ENCODE measurements at places on chromosomes 13 and 19.

DNA sequence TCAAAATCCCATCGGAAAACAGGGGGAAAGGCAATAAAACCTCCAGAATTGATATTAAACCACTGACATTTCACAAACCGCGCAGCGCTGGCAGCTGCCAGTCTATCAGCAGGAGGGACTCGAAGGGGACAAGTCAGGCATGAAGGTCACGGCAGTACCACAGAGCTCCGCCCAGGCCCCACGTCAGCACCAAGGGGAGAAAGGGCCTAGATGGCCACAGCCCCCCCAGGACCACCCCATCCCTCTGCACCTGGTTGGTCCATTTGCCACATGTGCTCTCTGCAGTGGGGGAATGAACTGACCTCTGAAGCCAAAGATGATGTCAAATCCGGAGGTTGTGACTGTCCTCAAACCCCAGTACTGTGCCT is 9.5 kb upstream of the VSTM2B start:
- no peak for DNase-seq

- peak; percentile 75 for DNase-seq
Measured at GRCh38 chr19:44718441-44719261, 19.7 kb downstream of the CEACAM16 start.

GRCh38 chr13:91955546-91956355 is 557.3 kb downstream of the GPC5 start:
- DNase-seq, result no peak

- peak; percentile 20 for DNase-seq
Measured at GRCh38 chr19:52941941-52942385, 18.7 kb upstream of the ZNF888 start.

GRCh38 chr13:106899442-106899841 is 331.5 kb upstream of the ARGLU1 start:
- DNase-seq, result no peak

GRCh38 chr19:48400018-48400742 is 6.7 kb downstream of the GRIN2D start:
- DNase-seq, result peak; percentile 82

DNA sequence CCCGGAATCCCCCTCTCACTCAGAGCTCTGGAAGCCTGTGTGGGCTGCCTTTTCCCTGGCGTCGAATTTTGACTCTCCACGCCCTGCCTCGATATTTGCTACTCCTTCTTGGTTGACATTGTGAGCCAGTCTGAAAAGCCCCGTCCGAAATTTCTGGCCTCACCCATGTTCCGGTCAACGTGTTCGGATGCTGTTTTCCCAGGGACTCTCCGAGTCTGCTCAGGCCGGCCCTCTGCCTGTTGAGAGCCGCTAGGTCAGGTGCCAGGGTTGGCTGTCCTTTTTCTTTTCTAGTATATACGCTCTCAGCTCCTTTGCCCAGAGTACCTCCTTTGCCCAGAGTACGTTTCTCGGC is 6.8 kb upstream of the DGKH start:
- DNase-seq, result peak; percentile 79

DNA sequence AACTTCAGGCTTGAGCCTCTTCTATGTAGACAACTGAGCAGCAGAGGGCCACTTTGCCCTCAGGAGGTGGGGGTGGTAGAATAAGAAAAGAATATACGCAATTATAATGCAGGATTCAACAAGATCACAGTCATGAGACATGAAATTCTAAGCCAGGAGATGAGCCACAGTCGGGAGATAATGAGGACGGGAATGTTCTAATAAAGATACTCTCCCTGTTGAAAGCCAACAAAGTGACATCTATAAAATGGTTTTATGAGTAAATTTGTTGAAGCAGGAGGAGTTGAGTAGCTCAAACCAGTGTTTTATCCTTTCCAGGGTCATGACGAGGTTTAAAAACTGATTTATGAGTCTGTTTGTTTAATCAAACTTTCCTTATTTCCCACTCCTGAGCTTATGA is 152.0 kb upstream of the SERP2 start:
- no peak for DNase-seq

GRCh38 chr13:76738616-76739015 is 147.6 kb downstream of the KCTD12 start:
- DNase-seq, result no peak

DNA sequence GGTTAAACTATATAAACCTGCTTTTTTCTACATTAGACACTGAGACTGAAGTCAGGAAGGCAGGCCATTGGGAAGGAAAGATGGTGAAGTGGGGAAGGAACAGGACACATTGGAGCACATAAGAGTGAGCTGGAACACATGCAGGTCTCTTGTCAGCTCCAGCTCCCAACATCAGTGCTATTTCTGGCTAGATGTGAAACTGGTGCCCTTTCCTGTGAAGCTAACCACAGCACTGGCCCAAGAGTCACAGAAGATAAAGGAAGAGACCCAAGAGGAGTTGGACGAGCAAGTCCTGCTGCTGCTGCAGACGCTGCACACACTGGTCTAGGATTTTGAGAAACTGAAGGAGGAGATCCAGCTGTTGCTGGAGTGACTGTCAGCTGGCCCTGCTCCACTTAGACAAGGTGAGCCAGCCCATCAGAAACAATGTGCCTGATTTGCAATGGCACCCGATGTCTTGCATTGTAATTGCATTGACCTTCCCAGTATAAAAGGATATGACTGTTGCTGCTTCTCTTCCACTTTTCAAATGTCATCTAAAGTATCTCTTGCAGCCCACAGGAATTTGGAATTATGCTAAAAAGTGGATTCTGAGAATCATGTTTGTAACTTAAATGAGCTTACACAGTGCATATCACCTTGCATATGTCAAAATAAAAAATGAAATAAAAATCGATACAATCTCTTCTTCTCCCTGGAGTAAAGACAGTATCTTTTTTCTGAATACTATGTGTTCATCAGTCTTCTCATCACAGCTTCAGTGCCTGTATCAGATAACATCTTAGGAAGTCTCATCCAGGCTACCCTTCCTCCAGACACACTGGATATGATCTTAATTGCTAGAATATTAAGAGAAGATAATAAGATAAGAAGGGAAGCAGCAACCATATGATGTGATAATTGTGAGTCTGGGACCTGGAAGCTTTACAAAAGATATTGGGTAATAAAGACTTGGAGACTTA is 230.7 kb upstream of the SPRY2 start:
- no peak for DNase-seq

Measured in SW480 (cell line).